NCI-H187 (cell line): ENCODE measurements at places on chromosomes 2 and 18.

DNA sequence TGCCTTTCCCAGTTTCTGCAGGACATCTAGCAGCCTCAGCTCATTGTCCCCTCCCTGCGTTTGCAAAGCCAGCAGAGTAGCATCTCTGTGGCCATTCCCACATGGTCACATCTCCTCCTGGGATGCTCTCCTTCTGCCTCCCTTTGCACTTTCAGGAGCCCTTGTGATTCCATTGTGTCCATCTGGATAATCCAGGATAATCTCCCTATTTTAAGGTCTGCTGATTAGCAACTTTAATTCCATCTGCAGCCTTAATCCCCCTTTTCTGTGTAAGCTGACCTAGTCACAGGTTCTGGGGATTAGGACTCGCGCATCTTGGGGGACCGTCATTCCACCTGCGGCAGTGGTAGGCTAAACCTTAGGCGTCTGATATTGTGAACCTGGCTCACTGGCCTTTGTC lies 70.7 kb downstream of the NEDD4L start:
- no peak for DNase-seq

- no peak for DNase-seq
These were observed 57.7 kb upstream of the CTIF start for GRCh38 chr18:48481092-48481491.

DNA sequence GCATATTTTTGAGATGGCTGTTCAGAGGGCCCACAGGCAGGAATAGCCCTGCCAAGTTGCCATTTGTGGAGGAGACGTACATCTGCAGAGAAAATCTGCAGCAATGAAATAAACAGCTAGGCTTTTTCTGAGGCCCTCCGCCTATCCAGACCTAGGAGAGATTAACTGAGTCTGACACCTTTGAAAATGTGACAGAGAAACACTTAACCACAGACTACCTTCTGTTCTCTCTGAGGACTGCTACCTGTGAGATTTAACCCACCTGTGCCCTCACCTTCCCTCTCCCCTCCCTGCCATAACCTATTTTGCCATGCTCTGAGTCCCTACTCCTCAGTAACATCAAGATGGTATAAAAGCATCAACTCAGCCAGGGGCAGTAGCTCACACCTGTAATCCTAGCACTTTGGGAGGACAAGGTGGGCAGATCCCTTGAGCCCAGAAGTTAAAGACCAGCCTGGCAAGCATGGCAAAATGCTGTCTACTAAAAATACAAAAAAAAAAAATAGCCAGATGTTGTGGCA lies 160.3 kb downstream of the TGIF1 start:
- DNase-seq: no peak

- DNase-seq: no peak
These were observed 30.3 kb downstream of the SERPINE2 start for GRCh38 chr2:224008702-224009261.

GRCh38 chr2:176104316-176105077 lies 2.6 kb upstream of the HOXD11 start:
- no peak for DNase-seq

DNA sequence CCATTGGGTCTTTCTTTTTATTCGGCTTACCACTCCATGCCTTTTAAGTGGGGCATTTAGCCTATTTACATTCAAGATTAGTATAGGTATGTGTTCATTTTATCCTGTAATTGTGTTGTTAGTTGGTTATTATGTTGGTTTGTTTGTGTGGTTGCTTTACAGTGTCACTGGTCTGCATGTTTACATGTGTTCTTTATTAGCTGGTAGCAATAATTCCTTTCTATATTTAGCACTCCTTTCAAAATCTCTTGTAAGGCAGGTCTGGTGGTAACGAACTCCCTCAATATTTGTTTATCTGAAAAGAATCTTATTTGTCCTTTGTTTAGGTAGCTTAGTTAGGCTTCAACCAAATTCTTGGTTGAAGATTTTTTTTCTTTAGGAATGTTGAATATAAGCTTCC lies 68.7 kb upstream of the XDH start:
- DNase-seq: no peak

- DNase-seq: no peak
These were observed 71.4 kb downstream of the COPS8 start for GRCh38 chr2:237156857-237157779.

GRCh38 chr18:79631761-79632446 lies 47.7 kb upstream of the CTDP1 start:
- no peak for DNase-seq

DNA sequence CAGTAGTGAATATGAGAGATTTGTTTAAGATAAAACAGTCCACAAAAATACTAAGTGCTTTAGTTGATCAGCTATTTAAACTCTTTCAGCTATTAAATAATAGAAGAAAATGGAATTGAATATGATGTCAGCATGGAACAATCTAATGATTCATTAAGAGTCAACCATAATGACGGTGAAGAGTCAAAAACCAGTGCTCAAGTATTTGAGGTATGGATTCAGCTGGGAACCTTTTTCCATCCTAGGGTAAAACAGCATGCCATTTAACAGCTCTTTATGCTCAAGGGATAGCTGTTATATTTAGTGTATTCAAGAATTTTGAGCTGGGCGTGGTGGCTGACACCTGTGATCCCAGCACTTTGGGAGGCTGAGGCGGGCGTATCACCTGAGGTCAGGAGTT lies 29.7 kb downstream of the CARF start:
- DNase-seq: no peak

- no peak for DNase-seq
These were observed 307.7 kb downstream of the TNS1 start for GRCh38 chr2:217695033-217695520.

- no peak for DNase-seq
These were observed 44.1 kb upstream of the CYRIA start for GRCh38 chr2:16709769-16710168.

DNA sequence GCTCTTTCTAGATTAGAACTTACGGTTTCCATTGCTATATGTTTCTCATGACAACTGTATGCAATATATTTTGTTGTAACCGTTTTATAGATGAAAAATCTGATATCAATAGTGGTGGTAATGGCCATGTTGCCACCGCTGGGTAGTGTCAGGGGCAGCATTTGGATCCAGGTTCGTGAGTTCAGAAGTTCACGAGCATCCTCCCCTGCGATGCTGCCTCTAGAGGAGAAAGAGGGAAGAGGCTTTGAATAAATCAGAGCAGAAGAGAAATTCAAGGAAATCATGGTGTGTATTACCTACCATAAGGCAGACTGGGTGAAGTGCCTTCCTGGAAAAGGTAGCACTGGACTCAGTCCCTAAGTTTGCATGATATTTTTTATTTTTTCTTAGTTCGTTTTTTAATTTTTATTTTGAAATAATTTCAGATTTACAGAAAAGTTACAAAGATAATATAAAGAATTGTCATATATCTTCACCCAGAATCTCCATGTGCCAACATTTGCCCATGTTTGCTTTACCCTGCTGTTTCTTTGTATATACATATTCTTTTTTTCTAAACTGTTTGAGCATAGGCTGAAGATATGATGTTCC lies 3.3 kb upstream of the ZBTB7C start:
- DNase-seq: no peak
